Naive thymus-derived CD8-positive, alpha-beta T cell (primary cell): ENCODE measurements at places on chromosomes 4 and X.

DNA sequence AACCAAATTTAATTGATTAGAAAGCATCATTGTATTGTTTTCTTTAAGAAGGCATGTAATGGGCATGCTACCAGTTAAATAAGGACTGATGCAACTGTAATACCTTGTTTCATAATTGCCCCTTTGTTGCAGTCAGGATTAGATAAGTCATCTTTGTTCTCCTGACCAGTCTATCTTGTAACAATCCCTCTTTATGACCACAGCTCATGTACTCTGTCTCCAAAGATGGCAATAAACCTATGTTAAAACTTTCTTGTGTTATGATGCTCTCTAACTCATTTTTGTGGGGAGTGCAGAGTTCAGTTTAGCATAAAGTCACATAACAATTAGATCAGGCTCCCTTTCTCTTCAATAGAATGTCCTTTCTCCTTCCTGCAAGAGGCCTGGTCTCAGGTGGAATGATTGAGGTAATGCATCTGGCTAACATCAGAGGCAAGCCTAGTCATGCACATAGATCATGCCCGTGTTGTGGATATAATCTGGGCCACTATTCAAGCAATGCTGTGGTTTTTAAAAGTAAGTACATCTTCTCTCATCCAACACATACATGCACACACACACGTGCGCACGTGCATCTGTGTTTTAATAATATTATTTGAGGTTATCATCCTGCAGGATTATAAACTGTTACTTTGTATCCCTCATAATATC is 45.6 kb downstream of the TMEM154 start:
- H3K4me1 ChIP-seq, result no peaks in the 10 kb centered on the region
- peaks cover 50% of the 10 kb centered on the region for H3K36me3 ChIP-seq
- H3K4me3 ChIP-seq, result no peak overlapping the region
- no peaks in the 10 kb centered on the region for H3K27me3 ChIP-seq
- no peak for DNase-seq

GRCh38 chr4:123234955-123235354 is 161.6 kb upstream of the SPRY1 start:
- H3K36me3 ChIP-seq, result peaks cover 50% of the 10 kb centered on the region
- no peaks in the 10 kb centered on the region for H3K27me3 ChIP-seq
- H3K27ac ChIP-seq, result no peak overlapping the region
- DNase-seq, result no peak
- no peak overlapping the region for H3K4me3 ChIP-seq

GRCh38 chr4:139763672-139764071 is 98.1 kb downstream of the MGST2 start:
- H3K4me3 ChIP-seq, result no peak overlapping the region
- no peaks in the 10 kb centered on the region for H3K27me3 ChIP-seq
- no peak for DNase-seq

DNA sequence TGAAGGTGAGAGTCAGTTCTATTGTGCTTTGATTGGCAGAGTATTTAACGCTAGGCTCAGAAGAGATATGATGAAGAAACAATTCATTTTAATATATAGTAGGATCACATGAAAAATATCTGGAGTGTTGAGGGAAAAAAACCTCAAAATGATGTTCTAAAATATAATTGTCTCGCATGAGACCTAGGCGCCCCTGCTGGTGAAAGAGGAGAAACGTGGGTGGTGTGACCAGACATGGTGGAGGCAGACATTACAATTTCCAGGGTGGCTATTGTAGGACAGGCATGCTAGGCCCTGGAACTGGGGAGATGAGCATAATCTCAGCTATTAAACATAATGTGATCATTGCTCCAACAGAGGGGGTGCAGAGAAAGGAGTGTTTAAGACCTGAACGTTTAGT is 210.0 kb downstream of the HS3ST1 start:
- no peaks in the 10 kb centered on the region for H3K27me3 ChIP-seq
- H3K27ac ChIP-seq, result no peak overlapping the region
- no peaks in the 10 kb centered on the region for H3K4me1 ChIP-seq
- H3K4me3 ChIP-seq, result no peak overlapping the region

DNA sequence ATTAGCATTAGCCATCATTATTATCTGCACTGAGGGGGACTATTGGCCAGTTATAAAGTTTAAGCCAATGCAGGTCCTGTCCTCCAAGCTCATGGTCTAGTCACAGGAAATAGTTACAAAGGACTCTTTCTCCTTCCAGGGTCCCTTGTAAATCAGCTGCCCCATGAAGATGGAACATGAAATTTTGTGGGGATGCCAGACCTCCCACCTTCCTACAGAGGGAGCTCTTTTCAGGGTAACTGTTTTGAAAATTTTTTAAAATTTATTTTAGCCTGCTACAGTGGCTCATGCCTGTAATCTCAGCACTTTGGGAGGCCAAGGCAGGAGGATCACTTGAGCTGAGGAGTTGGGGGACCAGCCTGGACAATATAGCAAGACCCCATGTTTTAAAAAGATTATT is 124.4 kb upstream of the SLC34A2 start:
- H3K27me3 ChIP-seq, result peaks cover 23% of the 10 kb centered on the region
- H3K4me3 ChIP-seq, result no peak overlapping the region
- no peak for DNase-seq
- no peak overlapping the region for H3K27ac ChIP-seq

DNA sequence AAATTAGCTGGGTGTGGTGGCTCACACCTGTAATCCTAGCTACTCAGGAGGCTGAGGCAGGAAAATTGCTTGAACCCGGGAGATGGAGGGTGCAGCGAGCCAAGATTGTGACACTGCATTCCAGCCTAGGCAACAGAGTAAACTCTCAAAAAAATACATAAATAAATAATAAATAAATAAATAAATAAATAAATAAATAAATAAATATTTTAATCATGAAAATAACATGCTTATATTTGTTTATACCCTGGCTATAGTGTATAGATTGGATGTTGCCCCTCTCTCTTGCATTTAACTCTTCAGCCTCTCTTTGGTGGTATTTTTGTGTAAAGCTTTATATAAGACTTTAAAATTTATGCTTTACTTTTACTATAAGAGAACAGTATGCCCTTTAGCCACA is 51.8 kb downstream of the KCNIP4 start:
- peaks cover 10% of the 10 kb centered on the region for H3K36me3 ChIP-seq
- no peak for DNase-seq
- H3K4me1 ChIP-seq, result no peaks in the 10 kb centered on the region
- peaks cover 5% of the 10 kb centered on the region for H3K27me3 ChIP-seq
- H3K4me3 ChIP-seq, result no peak overlapping the region

DNA sequence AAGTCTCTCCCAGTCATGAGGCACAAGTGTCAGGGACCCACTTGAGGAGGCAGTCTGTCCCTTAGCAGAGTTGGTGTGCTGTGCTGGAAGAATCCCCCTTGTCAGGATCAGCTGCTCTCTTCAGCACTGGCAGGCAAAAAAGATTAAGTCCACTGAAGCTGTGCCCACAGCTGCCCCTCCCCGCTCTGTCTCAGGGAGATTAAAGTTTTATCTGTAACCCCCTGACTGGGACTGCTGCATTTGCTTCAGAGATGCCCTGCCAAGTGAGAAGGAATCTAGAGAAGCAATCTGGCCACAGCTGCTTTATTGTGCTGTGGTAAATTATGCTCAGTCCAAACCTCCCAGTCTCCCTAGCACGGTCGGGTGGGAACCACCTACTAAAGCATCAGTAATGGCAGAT is 37.4 kb upstream of the HEPH start:
- no peaks in the 10 kb centered on the region for H3K27me3 ChIP-seq
- H3K27ac ChIP-seq, result no peak overlapping the region
- no peaks in the 10 kb centered on the region for H3K36me3 ChIP-seq

DNA sequence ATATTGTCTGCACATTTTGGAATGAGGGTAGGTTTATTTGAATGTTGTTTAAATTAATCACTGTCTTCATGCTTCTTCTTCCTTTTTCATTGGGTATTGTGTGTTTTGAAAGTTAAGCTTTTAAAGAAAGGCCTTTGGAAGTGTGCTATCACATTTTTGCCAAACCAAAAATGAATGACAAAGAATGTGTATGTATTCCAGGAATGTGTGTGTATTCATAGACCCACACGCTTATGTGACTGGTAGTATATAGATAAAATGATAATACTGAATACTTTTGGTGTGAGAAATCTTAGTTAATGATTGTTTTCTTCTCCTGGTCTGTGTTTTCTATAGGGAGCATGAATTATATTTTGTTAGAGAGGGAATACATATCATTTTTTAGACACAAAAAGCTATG is 404.4 kb downstream of the TLL1 start:
- H3K36me3 ChIP-seq, result no peaks in the 10 kb centered on the region
- no peaks in the 10 kb centered on the region for H3K4me1 ChIP-seq
- H3K4me3 ChIP-seq, result no peak overlapping the region
- H3K27ac ChIP-seq, result no peak overlapping the region
- H3K27me3 ChIP-seq, result no peaks in the 10 kb centered on the region

DNA sequence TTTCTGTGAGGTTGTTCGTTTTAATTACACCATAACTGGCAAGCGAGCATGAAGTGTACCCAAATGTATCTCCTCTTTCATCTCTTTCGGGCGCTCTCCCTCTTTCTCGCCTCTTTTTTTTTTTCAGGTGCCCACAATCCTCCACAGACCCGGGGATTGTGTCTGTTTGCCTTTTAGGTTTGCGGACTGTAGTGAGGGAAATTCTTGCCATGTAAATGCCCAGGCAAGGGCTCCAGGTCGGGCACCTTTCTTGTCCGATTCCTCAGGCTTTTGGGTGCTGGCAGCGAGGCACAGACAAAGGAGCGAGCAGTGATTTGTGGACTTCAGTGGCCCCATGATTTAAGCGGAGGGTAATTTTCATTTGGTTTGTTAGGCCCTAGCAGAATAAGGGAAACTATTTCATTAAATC is 1.1 kb upstream of the PHOX2B start:
- no peak overlapping the region for H3K27ac ChIP-seq
- no peaks in the 10 kb centered on the region for H3K4me1 ChIP-seq
- peaks cover 98% of the 10 kb centered on the region for H3K27me3 ChIP-seq
- no peak for DNase-seq
- H3K36me3 ChIP-seq, result peaks cover 8% of the 10 kb centered on the region
- no peak overlapping the region for H3K4me3 ChIP-seq

DNA sequence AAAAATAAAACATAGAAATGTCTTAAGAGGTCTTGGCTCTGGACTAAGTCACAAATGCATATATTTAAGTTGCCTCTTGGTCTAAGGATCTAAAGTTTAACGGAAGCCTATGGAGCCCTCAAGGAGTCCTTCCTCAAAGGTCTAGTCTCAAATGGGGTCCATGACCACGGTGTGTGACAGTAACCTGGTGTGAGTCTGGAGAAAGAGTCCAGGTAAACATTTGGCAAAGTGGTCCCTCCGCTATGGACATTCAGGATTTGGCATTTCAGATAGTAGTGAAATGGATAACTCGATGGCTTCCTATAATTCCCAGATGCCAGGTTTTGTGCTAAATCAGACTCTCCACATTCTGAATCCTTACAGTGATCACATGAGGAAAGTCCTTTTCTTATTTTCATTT is 44.2 kb downstream of the RHOH start:
- H3K4me3 ChIP-seq, result peak overlapping the region; percentile 60
- H3K36me3 ChIP-seq, result peaks cover 43% of the 10 kb centered on the region
- no peaks in the 10 kb centered on the region for H3K27me3 ChIP-seq
- peaks cover 94% of the 10 kb centered on the region for H3K4me1 ChIP-seq
- peak overlapping the region; percentile 97 for H3K27ac ChIP-seq

DNA sequence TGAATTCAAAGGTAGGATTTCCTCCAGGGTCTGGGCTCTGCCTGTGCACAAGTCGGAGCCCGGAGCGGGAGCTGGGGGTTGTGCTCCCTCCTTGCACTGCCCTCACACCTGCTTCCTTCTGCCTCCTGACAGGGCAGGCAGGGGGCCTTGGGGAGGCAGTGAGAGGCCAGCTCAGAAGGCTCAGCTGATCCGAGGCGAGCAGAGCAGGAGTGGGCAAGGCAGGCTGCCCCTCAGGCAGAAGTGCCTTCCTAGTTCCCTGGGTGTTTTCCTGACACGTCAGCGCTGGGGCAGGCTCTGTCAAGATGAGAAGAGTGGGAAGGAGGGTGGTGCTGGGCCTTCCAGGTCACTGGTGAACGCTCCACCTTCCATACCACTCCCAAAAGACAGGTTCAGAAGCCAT is 5.5 kb upstream of the IRAK1 start:
- DNase-seq, result no peak
- peaks cover 1% of the 10 kb centered on the region for H3K36me3 ChIP-seq
- H3K27ac ChIP-seq, result no peak overlapping the region
- peaks cover 24% of the 10 kb centered on the region for H3K4me1 ChIP-seq

- H3K27me3 ChIP-seq, result no peaks in the 10 kb centered on the region
- DNase-seq, result no peak
- H3K4me1 ChIP-seq, result no peaks in the 10 kb centered on the region
- H3K4me3 ChIP-seq, result no peak overlapping the region
These were observed 33.7 kb upstream of the MSANTD1 start for GRCh38 chr4:3215256-3215655.

- peak overlapping the region; percentile 14 for H3K27ac ChIP-seq
- no peaks in the 10 kb centered on the region for H3K27me3 ChIP-seq
- no peak for DNase-seq
- H3K36me3 ChIP-seq, result peaks cover 39% of the 10 kb centered on the region
These were observed 99.4 kb upstream of the MAB21L2 start for GRCh38 chr4:150482581-150482980.

DNA sequence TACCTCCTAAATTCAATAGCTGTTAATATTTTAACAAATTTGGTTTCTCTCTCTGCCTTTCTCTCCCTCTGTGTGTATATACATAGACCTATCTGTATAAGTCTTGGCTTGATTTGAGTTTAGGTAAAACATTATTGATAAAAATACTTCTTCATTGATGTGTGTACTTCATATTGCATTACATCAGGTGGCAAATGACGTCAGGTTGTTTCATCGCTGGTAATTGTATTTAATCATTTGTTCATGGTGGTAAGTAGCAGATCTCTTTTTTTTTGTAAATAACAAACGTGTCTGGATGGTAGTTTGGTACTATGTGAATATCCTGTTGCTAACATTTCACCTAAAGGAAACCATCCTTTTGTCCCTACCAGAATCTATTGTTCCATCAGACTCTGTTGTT is 55.1 kb downstream of the GALNT7 start:
- no peaks in the 10 kb centered on the region for H3K27me3 ChIP-seq
- peaks cover 12% of the 10 kb centered on the region for H3K4me1 ChIP-seq
- no peak for DNase-seq
- H3K4me3 ChIP-seq, result no peak overlapping the region
- no peak overlapping the region for H3K27ac ChIP-seq
- peaks cover 8% of the 10 kb centered on the region for H3K36me3 ChIP-seq

DNA sequence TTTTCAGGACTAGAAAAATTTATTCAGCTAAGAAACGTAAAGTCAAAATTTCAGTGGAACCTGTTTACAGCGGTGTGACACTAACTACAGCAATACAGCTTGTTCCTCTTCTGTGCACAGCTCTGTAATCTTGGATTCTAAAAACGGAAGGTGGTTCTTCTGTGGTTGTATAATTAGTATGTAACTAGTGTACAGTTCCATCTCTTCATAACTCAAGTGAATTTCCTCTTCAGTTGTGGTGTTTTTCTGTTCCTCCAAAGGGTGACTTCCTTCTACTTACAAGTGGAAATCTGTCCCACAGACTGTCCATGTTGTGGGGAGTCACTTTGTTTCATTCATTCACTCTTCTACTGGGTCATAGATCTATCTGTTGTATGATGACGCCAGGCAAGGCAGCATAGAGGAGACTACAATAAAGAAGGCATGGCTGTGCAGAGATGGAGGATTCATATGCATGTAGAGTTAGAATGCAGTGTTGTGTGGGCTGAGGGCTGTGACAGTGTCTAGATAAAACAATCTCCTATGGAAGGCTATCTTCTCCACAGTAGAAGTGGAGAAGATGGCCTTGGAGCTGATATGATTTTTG is 5.4 kb downstream of the DAPP1 start:
- H3K27ac ChIP-seq, result no peak overlapping the region
- no peaks in the 10 kb centered on the region for H3K27me3 ChIP-seq
- no peak for DNase-seq
- peaks cover 6% of the 10 kb centered on the region for H3K36me3 ChIP-seq
- peaks cover 71% of the 10 kb centered on the region for H3K4me1 ChIP-seq
